ENCODE measurements at places on chromosomes 2 and 18. TPM values are rescaled to one million over a fixed set of nuclear protein-coding genes. Genes with fewer than 3 reads are reported as not detected.

DNA sequence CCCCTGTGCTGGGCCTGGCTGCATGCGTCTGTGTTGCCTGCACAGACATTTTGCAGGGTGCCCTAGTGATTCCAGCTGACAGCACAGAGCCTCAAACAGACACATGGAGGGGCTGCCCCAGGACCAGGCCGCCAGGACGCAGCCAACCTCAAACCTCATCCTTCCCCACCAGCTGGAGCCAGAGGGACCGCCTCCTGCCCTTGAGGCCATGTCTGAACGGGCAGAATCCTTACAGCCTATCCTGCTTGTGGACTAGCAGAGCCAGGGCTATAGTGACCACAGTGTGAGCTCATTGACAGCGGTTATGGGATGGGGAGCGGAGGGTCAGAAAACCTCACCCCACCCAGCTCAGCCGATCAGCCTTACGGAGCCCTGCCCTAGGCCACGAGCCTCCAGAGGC lies 22.4 kb downstream of the ODC1 start:
- DNase-seq, result no peak
- no peaks in the 10 kb centered on the region for H3K4me1 ChIP-seq
- no peaks in the 10 kb centered on the region for H3K27me3 ChIP-seq
- H3K27ac ChIP-seq, result no peak overlapping the region

DNA sequence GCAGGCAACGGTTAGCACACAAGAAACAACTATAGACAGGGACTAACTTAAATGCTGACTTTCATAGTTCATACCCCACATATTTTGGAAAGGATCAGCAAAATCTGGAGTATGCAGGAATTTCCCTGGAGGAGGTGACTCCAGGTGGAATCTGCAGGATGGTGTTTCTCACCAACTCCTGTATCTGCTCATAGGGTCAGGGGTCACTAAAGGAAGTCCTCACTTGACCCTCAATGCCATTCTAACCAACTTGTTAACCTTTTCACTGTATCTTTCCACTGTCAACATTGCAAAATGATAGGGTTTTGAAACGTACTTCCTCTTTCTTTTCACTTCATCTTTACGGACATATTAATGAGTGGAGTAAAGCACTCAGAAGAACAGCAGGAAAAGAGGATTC lies 207.0 kb upstream of the CXCR4 start:
- no peaks in the 10 kb centered on the region for H3K36me3 ChIP-seq
- no peak for DNase-seq
- no peak overlapping the region for H3K27ac ChIP-seq
- H3K4me3 ChIP-seq, result no peak overlapping the region
- H3K27me3 ChIP-seq, result no peaks in the 10 kb centered on the region

The FANCL gene
- total RNA-seq, result 10.5 TPM

The CROCC2 gene
- total RNA-seq, result not detected

DNA sequence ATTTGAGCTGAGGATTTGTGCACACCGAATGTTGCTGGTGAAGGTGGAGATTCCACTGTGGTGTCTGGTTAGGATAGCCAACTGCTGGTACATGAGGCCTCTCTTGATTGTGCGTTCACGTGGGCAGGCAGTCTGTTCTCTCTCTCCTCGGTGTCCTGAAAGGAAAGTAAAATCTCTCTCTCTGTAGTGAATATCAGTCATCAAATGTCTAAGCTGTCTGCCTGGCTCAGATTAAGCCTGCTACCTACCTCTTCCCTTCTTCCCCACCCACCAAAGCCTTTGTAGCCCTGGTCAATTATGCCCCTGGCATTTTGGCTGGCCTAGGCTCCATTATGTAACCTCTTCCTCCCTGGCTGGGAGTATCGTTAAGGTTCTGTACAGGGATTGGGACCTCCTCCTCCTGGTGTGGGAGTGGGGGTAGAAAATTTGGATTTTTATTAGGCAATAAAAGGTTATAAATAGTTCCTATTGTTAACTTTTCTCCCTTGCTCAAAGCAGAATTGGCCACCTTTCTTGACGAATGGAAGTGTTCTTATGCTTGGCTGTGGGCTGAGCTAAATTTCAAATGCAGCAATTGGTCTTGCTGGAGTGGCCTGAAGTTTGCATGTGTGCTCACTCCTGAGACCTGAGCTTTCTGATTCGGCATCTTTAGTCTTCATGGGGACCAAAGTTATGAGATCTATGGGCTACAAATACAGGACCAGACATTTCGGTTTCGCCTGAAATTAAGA lies 148.8 kb downstream of the WDSUB1 start:
- no peaks in the 10 kb centered on the region for H3K36me3 ChIP-seq
- H3K4me1 ChIP-seq, result peaks cover 45% of the 10 kb centered on the region
- H3K27me3 ChIP-seq, result no peaks in the 10 kb centered on the region

All from esophagus squamous epithelium (tissue), 5 donors.